ENCODE measurements at places on chromosomes 2 and 18.

- no peak for DNase-seq
Measured at GRCh38 chr18:49024804-49025421, 74.1 kb upstream of the SMAD7 start.

DNA sequence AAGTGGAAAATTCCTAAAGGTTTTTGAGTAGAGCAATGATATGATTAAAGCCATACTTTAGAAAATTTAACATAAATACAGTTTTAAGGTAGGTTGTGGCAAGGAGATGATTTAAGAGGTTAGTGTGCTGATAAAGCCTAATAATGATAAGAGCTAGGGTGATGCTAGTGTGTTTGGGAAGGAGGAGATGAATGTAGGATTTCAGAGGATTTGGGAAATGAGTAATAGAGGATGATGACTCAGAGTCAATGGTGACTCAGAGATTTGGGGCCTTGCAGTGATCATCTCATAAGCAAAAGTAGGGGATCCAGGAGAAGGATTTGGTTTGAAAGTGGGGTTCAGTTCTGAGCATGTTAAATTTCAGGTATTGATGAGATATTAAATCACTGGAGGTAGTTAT lies 23.3 kb downstream of the STAMBP start:
- no peak for DNase-seq

DNA sequence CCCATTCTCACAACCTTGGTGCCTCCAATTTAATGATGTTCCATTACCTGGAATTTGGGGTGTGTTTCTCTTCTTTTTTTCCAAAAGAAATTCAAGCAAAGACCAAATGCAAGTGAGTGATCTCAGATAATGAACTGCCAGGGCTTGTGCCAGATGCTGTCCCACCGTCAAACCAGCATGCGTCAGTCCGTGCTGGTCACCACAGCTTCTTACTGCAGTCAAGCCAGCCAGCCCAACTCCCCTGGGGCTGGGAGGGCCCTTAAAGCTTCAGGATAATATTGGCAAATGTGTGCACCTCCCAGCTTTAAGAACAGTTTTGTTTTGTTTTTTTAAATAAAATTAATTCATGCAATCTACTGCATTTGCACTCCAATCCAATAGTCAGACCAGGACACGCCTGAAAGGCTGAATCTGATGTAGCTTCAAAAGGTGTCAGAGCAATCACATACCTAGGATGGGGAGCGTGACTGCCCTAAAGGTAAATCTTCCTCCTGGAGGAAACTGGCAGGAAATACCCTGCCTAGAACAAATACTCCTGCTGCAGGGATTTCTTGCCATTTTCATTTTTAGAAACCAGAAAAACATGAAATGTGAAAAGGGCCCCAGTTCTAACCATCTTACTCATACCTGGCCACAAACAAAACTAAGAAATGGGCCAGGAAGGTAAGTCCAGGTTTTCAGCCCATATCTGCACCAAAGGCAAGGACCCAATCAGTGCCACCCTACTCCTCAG lies 26.8 kb upstream of the SP3 start:
- no peak for DNase-seq

DNA sequence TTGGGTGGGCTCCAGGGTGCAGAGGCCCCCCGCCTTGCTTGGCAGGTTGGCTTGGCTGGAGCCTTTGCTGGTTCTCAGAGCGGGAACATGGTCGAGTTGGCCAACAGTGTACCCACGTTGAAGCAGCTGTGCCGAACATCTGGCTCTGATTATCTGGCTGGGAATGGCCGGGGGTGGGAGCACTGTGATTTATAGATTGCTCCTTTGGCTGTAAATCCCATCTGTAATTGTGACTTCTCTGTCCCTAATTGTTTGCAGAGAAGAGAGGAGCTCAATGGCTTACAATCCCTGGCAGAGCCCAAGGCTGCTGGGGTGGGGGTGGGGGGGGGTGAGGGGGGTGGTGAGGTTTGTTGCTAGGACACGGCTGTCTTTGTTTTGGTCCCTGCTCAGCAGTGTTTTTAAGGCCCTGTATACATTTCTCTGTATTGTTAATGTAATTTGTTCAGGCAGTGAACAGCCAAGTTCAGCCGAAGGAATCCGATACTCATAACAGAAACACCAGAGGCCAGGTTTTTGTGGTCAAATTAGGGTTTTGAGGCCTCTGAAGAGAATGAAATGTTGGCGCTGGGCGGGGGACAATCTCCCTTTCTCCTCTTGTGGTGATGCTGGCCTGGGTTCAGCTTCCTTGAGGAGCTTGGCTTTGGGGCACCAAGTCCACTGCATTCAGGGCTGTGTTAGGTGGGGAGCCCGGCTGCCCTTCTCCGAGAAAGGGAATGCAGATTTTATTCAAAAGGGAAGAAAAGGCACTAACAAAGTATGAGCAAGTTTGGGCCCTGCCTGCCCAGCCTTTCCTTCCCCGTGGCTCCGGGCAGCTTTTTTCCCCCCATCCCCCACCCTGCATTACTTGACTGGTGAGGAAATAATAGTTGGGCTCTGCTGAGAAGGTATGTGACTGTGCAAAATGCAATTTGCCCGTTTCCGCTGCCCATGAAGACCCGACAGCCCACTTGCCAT lies 82.5 kb downstream of the TCF7L1 start:
- no peak for DNase-seq

DNA sequence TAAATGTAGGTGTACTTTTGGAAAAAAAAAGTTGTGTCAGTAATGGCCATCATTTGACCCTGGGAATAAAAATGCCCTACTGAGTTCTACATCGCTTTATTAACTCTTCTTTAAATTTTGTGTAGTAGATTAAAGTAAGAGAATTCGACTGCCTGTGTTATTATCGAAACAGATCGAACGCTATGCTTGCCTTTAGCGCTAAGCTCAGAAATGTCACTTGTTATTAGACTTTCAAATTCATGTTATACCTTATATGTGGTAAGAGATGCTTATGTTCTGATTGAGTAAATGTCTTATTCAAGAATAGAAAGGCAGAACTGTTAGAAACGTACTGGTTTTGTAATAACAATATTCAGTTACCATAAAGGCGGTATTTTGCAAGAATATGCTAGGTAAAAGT lies 1.4 kb downstream of the UGP2 start:
- DNase-seq: no peak

DNA sequence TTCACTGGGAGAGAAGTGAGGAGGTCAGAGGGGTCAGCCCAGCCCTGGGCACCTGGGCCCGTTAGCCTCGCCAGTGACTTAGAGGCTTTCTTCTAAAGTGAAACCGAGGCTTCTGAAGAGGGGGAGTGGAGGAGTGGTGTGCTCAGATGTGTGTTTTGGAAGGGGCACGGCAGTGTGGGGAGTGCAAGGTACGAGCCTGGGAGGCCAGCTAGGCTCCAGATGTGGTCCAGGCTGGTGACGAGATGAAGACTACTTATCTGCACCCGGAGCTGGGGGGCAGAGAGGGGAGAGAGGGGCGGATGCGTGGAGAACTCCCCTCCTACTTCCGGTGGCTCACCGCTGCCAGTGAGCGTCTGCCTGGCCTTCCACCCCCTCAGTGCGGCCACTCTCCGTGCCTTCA lies 371.3 kb upstream of the HS6ST1 start:
- no peak for DNase-seq

GRCh38 chr2:181393472-181393871 lies 63.7 kb upstream of the ITGA4 start:
- no peak for DNase-seq

DNA sequence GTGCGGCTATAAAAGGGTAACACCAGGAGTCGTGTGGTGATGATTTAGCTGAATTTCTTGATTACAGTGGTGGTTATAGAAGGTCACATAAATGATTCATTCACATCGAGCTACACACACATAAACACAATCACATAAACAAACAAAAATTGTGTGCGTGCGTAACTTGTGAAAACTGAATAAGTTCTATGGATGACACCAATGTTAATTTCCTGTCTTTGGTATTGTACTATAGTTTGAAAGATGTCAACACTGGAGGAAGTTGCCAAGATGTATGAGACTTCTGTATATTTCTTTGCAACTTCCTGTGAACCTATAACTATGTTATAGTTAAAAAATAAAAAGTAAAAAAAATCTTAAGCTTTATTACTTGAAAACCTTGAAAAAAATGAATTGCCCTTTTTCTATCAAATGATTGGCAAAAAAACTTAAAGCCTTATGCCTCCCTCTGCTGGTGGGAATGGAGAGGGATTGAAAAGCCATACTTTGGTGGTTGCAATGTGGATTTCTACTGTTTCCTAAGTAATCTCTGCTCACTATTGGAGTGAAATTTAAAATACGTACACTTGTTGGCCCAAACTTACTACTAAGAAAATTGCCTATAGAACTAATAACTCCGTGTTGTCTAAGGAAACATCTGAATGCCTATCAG lies 227.7 kb downstream of the RPIA start:
- DNase-seq: no peak

GRCh38 chr2:129723277-129724020 lies 256.0 kb upstream of the RAB6C start:
- DNase-seq: no peak

- DNase-seq: no peak
Measured at GRCh38 chr18:43794363-43794762, 517.1 kb upstream of the SYT4 start.

DNA sequence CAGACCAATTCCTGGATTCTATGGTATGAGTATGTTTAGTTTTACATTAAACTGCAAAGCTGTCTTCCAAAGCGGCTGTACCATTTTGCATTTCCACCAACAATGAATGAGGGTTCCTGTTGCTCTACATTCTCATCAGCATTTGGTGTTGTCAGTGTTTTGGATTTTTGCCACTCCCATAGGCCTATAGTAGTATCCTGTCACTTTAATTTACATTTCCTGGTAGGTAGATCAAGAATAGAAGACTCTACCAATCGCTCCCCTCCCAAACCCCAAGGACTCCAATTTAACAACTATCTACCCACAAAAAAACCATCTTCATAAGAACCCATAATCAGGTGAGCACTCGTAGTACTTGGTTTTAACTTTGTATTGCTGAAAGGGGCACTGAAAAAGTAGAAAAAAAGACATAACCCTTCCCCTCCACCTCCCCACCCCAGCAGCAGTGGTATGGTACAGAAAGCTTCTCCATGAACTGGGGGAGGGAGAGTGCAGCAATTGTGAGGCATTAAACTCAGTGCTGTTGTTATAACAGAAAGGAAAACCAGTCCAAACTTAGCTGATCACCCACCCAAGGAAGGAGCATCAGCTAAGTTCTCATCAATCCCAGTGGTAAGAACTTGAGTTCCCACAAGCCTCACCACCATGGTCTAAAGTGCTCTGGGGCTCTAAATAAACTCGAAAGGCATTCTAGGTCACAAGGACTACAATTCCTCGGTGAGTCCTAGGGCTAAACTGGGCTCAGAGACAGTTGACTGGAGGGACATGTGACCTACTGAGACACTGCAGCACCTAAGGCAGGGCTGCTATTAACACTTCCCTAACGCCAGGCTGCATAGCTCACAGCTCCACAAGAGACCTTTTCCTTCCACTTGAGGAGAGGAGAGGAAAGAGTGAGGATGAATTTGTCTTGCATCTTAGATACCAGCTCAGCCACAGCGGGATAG lies 35.5 kb upstream of the CYTIP start:
- no peak for DNase-seq

DNA sequence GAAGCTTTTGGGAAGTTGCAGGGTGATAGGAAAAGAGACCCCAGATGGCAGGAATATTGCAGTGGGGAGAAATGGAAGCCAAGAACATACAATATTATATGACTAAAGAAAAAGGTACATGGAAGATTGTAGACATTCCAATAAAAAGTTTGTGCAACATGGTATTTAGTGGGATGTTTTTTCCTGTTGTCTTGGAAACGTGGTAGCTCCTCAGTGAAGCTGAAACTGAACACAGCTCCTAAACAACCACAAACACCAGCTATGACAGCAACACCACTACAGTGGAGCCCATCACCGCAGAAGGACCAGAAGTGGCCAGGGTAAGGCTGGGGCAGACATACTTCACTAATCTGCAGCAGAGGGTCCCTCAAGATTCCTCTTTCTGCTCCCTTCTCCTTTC lies 246.8 kb downstream of the CDH20 start:
- no peak for DNase-seq

- DNase-seq: no peak
Measured at GRCh38 chr2:188079196-188079595, 212.5 kb upstream of the GULP1 start.

- no peak for DNase-seq
Measured at GRCh38 chr18:79916546-79917168, 34.8 kb downstream of the SLC66A2 start.

DNA sequence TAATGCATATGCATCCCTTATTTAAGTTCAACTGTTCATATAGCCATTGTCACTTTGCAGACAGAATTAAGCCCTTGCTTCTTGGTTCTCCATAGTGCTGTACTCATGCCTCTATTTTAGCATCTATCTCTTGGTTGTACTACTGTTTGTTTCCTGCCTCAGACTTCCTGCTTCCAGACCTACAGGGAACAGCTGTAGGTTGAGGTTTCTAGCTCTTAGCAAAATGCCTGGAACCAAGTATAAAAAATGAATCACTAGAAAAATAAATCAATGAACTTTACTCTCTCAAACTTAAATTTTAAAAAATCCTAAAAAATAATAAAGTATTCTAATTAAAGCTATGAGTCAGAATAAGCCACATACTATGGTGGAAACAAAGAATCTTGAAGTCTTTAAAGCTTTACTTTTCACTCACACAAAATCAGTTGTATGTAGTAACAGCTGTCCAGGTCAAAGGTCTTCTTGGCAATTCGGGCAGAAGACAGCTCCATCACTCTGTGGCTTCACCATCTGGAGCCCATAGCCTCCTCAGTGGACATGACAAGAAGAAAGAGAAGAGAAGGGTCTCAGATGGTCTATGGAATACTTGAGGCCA lies 1228.1 kb upstream of the GYPC start:
- DNase-seq: no peak

- no peak for DNase-seq
Measured at GRCh38 chr2:235802542-235802941, 308.7 kb downstream of the AGAP1 start.

GRCh38 chr18:5285326-5285725 lies 10.2 kb downstream of the ZBTB14 start:
- no peak for DNase-seq

DNA sequence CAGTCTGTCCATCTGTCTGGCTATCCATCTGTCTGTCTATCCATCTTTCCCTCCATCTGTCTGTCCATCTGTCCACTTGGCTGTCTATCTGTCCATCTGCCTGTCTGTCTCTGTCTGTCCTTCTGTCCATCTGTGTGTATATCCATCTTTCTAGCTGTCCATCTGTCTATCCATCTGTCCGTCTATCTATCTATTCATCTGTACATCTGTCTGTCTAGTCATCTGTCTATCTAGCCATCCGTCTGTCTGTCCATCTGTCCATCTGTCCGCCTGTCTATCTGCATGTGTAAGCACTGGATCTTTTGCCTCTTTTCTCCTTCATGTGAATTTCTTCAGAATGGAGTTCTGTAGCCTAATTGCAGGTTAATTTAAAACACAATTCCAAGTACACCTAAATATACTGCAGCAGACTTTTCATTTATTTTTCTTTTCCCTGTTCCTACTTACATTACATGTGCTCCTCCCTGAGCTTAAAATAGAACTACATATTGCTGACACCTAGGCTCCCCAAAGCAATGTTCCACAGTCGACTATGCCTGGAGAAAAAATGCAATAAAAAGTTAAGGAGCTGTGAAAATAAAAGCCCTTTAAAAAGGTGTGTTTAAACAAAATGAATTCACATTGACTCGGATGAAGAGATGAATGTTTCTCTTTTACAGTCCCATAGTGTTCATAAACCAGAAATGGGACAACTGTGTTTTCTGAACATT lies 37.4 kb upstream of the TXNDC2 start:
- no peak for DNase-seq

- DNase-seq: no peak
Measured at GRCh38 chr2:44547718-44548117, 186.0 kb downstream of the CAMKMT start.

GRCh38 chr2:29272311-29272710 lies 157.1 kb downstream of the CLIP4 start:
- no peak for DNase-seq
